Activated T-helper 9 cell treated with anti-CD3 and anti-CD28 coated beads, Interleukin-2, amount 50 U/mL, for 16 hours (primary cell): ENCODE measurements at places on chromosomes 1 and 21.

- DNase-seq = no peak
These were observed 29.5 kb downstream of the RNF11 start for GRCh38 chr1:51265618-51266017.

DNA sequence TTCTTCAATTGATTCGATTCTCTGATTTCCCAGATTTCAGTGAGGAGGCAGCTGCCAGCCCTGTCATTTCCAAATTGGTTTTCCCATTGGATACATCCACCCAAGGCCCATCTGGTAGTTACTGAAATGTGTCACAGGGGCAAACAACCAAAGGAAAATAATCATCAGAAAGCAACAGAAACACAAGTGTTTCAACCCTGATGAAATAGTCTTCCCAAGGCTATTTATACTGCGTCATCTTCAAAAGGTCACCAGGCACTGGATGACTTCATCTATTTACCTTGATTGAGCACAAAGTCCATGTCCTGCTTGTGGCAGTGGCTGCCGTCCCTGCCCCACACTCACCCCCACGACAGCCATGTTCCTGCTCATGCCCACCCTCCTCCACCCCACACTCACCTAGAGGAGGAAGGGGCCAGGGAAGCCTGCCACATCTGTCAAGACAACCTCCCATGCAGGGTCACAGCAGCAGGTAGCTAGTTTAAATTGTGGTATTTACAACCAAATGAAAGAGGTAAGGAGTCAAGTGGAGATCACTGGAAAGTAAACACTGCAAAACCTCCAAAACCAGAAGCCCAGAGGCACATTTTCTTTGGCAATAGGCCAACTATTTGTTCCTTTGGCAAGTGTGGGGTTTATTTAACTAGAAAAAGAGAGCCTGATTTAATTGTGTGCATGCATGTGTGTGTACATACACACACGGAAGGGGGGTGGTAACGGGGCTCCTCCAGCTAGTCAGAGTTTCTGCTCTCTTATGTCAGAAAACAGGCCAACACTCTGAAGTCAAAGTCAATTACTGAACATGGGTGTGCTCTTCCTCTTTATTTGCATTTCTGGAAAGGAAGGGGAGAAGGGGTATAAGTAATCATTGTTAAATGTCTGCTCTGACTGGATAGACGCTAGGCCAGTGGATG, 49.5 kb upstream of the RAB4A start:
- no peak for DNase-seq

GRCh38 chr1:25212725-25213124, 19.6 kb downstream of the SYF2 start:
- no peak for DNase-seq

- no peak for DNase-seq
These were observed 123.2 kb downstream of the SMYD2 start for GRCh38 chr1:214404154-214404553.

DNA sequence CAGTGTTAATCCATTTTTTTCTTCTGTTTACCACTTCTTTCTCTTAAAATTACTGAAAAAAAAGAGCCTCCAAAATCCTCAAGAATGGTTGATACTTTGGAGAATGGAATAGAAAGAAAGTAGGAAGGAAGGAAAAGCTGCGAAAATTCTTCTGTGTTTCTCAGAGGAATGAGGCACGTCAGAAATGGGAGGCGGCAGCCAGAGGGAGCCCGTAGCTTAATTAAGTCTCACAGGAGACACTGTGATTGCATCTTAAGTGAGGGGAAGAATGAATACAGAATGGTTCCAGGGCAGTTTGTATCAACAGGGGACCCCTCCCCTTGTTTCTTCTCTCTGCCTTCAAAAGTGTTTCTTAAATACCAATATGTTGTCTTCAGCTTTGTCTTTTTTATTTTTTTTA, 1099.5 kb downstream of the PLA2G4A start:
- no peak for DNase-seq

GRCh38 chr1:65156910-65157545, 9.0 kb downstream of the AK4 start:
- DNase-seq = no peak

DNA sequence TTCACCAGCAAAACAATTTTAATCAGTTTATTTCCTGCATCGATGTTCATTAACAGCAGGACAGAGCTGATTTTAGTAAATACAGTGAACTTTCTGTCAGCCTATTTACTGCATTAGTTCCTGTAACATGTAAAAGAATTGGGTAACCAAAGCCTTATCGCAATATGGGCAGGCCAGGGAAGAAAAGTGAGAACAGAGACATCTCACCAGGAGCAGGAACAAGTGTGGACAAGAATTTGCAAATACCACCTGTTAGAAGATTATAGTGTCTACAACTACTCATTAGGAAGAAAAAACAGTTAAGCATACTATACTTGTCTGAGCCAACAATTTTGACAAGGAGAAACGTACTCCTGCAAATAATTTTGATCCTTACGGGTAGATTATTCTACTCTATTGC, 1293.9 kb downstream of the PLA2G4A start:
- no peak for DNase-seq

GRCh38 chr1:196464480-196464941, 143.7 kb downstream of the KCNT2 start:
- no peak for DNase-seq

GRCh38 chr1:55210990-55211801, 4.0 kb downstream of the USP24 start:
- DNase-seq = no peak

DNA sequence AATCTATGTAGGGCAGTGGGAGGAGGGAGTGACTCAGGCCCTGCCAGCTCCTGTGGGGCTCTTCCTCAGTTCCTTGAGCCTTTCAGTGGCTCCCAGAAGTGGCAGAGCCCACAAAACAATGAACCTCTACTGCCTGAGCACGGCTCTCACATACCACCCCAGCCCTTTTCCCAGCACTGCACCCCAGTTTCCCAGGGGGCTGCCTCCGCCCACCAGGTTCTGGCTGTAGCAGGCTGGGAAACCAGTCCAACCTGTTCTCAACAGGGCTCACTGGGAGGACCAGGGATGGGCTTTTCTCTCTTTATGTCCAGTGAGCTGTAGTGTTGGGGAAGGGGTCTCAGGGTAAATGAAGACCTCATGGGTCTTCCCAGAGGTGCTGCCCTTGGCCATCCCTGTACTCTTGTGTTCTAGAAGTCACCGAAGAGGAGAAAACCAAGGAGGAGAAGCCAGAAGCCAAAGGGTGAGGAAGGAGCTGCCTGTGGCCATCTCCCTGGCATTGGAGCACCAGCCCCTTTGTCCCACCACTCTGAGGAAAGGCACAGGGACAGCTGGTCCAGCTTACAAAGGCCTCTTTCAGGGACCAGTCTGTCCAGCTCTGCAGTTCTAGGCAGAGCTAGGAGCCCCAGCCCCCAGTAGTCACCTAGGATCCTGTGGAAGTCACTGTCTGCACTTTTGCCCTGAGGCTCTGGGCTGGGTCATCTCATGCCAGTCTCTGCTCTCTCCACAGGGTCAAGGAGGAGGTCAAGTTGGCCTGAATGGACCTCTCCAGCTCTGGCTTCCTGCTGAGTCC, 3.5 kb downstream of the MARCKSL1 start:
- DNase-seq = no peak

GRCh38 chr21:44951186-44951915, 11.5 kb downstream of the SLX9 start:
- no peak for DNase-seq

- no peak for DNase-seq
These were observed 63.8 kb downstream of the ARHGEF10L start for GRCh38 chr1:17603091-17603841.

- peak; percentile 41 for DNase-seq
These were observed 1.7 kb downstream of the TOR1AIP1 start for GRCh38 chr1:179883745-179884138.

GRCh38 chr1:21232044-21232443, 55.3 kb upstream of the EIF4G3 start:
- no peak for DNase-seq

GRCh38 chr1:207578796-207579435, 66.0 kb upstream of the CR1L start:
- DNase-seq = no peak

GRCh38 chr21:26041431-26042180, 129.0 kb downstream of the APP start:
- DNase-seq = no peak

DNA sequence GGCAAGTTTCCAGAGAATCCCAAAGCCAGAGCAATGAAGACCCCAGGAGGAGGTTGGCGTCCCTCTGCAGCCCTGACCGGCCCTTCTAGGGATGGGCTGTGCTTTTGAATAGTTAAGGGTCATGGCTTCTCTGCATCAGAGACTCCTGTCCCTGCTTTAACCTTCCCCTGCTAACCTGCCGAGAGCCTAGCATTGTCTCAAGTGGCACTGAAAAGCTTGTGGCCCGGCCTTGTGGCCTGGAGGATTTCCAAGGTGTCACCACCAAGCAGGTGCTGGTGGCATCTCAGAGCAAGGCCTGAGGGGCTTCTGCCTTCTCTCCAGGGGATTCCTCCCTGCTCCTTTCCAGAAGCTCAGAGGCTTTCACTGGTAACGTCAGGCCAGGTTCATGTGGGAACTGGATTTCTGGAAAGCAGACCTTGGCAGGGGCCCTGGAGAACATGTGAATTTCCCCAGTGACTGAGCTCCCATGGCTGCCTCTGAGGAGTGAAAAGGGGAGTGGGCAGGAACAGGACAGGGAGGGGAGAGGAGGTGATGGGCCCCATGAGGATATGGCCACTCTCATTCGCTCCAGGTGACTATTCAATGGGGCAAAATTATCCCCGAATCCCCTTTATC, 409.9 kb downstream of the PTPRU start:
- DNase-seq = no peak

DNA sequence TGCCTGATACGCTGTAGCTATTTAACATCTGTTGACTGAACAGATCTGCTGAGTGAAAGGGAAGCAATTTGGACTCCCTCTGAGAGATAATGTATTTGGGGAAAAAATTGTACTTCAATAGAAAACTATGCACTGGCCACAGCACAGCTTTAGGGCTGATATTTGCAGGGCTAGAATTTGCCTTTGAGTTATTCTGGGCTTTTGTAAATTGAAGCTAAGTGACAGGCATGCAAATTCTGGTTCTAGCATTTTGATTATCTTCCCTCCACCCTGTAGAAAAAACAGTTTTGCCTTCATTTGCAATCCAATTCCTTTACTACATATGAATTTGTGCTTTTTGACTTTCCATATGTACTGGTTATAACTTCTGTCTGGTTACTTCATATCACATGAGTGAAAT, 7.9 kb downstream of the KYAT3 start:
- no peak for DNase-seq
